ENCODE measurements at places on chromosomes 12 and 14. TPM values are rescaled to one million over a fixed set of nuclear protein-coding genes. Genes with fewer than 3 reads are reported as not detected.

The APOLD1 gene
- 23.3 TPM for total RNA-seq

The PRH1 gene
- total RNA-seq = 17.2 TPM

The ADAM21 gene
- not detected for total RNA-seq

The PZP gene
- not detected for total RNA-seq

GRCh38 chr12:57460468-57460784 is 841 bp downstream of the GLI1 start:
- no peak for DNase-seq

DNA sequence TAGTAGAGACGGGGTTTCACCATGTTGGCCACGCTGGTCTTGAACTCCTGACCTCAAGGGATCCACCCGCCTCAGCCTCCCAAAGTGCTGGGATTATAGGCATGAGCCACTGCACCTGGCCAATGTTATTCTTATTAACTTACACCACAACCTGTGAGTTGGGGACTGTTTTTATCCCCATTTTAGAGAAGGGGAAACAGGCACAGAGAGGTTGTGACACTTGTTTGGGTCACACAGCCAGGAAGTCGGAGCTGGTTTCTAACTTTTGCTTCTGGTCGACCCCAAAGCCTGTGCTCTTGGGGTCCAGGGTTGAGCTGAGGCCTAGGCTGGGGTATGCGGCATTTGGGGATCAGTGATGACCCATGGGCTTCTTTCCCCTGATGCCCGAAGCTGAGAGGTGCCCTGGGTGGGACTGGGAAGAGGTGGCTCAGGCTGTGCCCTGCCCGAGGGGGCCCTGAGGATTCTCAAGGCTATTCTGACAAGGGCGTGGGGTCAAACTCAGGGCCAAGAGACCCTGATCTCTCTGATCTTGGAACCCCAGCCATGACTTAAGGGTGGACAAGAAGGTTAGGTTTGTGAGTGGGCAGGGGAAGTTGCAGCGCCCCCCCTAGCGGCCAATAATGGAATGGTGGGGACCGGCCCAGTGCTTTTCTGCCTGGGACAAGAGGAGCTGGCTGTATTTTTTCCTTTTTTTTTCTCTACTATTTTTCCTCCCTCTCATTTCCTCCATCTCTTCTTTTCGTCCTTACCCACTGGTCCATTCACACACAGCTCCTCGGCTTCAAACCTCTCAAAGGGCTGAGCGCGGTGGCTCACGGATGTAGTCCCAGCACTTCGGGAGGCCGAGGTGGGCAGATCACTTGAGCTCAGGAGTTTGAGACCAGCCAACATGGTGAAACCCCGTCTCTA is 3.0 kb downstream of the SDSL start:
- DNase-seq = peak; percentile 60

GRCh38 chr14:76687611-76688382 is 73.5 kb upstream of the VASH1 start:
- DNase-seq = no peak

- no peak for DNase-seq
These were observed 1.4 kb upstream of the DIO3 start for GRCh38 chr14:101559624-101560533.

DNA sequence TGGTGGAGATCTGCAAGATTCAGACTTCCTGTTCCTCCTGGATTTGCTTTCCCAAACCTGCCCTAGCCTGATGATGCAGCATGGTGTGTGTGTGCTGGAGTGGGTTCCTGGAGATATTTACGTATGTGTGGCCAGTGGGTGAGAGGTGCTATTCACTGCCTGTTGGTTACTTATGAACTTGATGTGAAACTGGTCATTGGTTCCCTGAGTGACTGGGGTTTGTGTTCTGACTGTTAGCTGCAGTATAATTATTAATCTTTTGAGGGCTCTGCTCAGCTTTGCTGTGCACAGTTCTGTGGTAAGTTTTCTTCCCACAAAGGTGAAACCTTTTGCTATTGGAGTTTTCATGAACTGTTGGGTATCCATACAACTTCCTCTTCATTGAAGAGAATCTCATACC is 541.8 kb upstream of the FBXO33 start:
- DNase-seq = no peak

- DNase-seq = no peak
These were observed 137.9 kb upstream of the CPSF6 start for GRCh38 chr12:69101505-69101904.

DNA sequence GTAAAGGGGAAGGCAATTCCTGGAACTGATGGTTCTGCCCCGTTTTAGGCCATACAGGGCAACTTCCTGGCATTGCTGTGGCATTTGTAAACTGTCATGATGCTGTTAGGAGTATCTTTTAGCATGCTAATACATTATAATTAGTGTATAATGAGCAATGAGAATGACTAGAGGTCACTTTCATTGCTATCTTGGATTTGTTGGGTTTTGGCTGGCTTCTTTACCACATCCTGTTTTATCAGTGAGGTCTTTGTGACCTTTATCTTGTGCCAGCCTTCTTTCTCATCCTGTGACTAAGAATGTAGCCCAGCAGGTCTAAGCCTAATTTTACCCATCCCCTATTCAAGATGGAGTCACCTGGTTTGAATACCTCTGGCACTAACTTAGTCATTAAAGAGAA is 51.2 kb downstream of the TESPA1 start:
- no peak for DNase-seq

GRCh38 chr12:104468371-104468770 is 11.6 kb downstream of the CHST11 start:
- no peak for DNase-seq

- DNase-seq = no peak
These were observed 2.0 kb downstream of the ITPR2 start for GRCh38 chr12:26830783-26831551.

DNA sequence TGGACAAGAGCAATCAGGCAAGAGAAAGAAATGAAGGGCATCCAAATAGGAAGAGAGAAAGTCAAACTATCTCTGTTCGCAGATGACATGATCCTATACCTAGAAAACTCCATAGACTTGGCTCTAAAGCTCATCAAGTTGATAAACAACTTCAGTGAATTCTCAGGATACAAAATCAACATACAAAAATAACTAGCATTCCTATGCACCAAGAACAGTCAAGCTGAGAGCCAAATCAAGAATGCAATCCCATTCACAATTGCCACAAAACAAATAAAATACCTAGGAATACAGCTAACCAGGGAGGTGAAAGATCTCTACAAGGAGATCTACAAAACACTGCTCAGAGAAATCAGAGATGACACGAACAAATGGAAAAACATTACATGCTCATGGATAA is 417.5 kb upstream of the ATP2B1 start:
- no peak for DNase-seq

- DNase-seq = no peak
These were observed 57.1 kb upstream of the CRACR2A start for GRCh38 chr12:3810016-3810370.

DNA sequence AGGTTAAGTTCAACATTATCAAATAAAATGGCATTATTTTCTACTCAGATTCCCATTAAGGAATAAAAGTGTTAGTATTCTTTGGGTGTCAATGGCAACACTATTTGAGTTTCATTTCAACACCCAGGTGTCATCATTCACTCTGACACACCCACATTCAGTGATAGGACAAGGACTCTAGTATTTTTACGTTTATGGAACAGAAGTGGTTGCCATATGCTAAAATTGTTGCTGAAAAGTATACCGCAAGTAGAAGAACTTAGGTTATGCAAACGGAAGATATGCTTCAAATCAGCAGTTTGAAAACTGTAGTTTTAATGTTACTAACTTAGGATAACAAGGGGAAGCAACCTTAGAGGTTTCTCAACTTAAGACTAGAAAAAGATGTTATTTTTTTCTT is 20.0 kb upstream of the SGPP1 start:
- no peak for DNase-seq

All from PC-9 (cell line).